Lower leg skin (tissue), 4 donors: ENCODE measurements at places on chromosomes 1 and 21.

GRCh38 chr1:45796946-45797345 is 6.5 kb upstream of the MAST2 start:
- DNase-seq = no peak

GRCh38 chr1:21174654-21175323 is 1.9 kb downstream of the EIF4G3 start:
- no peak for DNase-seq

DNA sequence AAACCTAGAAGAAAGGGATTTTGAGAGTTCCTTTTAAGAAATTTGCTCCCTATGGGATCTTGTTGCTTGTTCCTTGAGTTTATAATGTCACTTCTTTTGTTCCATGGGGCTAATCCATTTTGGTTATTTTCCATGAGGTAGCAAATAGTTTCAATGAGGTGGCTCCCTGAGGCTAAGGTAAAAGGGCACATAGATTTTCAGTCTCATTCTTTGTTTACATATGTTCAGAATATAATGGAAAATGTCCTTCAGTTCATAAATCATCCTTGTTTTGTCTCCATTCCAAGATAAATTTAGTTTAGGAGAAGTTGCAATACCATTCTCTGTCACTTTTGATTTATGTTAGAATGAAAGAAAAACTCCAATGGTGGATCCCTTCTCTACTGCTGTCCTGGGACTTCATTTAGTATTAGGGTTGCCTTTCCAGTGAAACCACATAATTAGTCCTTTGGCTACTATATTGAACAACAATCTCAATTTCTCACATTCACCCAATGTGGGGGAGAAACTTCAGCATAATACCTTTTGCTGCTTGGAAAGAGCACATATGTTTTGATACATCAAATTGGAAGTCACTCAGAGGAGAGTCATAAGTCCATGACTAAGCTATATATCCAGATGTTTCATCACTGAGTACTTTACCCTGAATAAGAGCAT is 80.9 kb upstream of the ADAMTS5 start:
- no peak for DNase-seq

- no peak for DNase-seq
These were observed 10.4 kb downstream of the SLC45A1 start for GRCh38 chr1:8328271-8328670.

- no peak for DNase-seq
These were observed at the start of gene TMEM52 for GRCh38 chr1:1918901-1919303. TSS of gene TMEM52 (minus strand) at chr1:1919279. CDS start at chr1:1919265, 14 bp downstream.
